ENCODE measurements at places on chromosomes 12 and 14.

- DNase-seq, result no peak
Observed at GRCh38 chr12:132159555-132160003, 15.3 kb downstream of the NOC4L start.

DNA sequence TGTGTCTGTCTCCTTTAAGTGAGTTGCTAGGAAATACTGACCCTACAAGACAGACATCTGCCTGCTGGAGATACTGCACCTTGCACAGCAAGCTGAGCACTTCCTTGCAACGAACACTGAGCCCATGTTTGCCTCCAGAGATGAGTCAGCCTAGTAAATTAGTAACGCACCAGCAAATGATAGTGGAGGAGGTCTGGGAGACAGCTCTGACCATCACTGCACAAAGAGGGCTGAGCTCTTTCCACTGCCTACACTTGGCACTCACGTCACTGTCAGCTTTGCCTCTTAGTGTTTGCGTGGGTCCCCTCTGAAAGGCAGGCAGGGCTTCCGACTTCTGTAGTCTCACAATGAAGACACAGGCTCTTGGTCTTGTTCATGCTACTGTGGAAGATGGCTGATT, 109.0 kb downstream of the APAF1 start:
- DNase-seq, result no peak

GRCh38 chr12:65631621-65632111, 192.6 kb upstream of the HMGA2 start:
- DNase-seq, result no peak

- DNase-seq, result no peak
Observed at GRCh38 chr14:67602076-67602475, 2.0 kb upstream of the PIGH start.

DNA sequence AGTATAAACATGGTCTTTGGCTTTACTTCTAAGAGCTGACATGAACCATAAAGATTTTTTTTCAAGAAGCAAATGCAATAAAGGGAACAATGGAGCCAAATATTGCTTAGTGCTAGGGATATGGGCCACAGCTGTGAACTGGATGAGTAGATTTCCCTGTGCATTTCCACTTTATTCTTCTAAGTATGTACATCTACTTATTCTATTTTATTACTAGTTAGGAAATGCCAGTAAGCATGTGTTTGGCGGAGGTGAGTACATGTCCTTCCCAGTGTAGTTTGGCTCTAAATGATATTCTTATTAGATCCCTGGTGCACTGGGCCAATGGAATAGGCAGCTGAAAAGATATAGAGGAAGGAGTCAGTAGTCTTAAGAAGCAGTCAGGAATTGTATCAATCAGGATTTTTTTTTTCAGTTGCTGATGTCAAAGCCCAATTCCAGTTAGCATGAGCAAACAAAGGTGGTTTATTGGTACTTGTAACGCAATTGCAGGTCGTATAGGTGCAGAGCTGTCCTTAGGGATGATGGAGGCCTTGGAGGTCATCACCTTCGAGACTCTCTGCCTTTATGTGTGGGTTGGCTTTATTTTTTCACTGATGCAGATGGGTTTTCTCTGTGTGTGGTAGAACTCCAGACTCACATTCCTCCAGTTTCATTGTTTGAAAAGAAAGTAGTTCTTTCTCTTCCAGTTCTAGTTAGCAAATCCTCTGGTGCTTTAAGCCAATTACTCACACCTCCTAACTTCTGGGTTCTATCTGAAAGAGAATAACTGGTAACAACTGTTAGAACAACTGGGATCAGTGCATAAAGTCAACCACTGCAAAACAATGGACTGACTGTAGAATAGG, 139.0 kb upstream of the LRIG3 start:
- no peak for DNase-seq

DNA sequence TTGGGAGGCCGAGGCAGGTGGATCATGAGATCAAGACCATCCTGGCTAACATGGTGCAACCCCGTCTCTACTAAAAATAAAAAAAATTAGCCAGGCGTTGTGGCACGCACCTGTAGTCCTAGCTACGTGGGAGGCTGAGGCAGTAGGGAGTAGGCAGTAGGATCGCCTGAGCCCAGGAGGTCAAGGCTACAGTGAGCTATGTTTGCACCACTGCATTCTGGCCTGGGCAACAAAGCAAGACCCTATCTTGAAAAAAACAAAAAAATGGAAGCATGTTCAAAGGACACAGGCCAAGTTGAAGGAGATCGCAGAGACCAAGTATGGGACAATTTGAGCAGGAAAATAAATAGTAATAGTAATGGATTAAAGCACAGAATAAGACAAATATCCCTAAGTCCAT, 14.2 kb downstream of the NCAPD2 start:
- no peak for DNase-seq

DNA sequence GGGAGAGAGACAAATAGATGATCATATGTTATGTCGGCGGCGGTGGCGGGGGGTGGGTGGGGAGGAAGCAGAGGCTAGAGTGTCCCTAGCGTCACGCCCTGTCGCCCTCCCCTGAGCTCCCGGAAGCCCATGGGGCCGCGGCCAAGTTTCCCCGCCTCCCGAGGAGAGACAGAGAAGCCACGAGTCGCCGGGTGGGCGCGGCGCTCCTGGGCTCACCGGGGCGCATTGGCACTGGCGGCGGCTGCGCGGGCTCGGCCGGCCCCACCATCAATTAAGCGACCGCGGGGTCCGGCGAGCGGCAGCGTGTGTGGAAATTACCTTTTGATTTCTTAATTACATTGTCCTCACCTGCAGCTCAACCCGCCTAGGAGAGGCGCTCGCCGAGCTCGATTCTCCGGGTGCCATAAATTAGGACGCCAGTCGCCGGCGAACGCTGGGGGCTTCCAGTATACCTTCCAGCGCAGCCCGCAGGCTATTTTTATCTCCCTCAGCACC, 119.9 kb upstream of the LHX5 start:
- DNase-seq, result peak; percentile 51

All from retina (tissue), 1 donor.